ENCODE measurements at places on chromosomes 12 and 14. TPM values are rescaled to one million over a fixed set of nuclear protein-coding genes. Genes with fewer than 3 reads are reported as not detected.

HSPA2 gene
- total RNA-seq: 2.5 TPM

SSPN gene
- total RNA-seq: 9.3 TPM

GLIPR1L1 gene
- not detected for total RNA-seq

TESPA1 gene
- not detected for total RNA-seq

TAS2R46 gene
- 4.7 TPM for total RNA-seq

CDCA4 gene
- 41.1 TPM for total RNA-seq

NAP1L1 gene
- total RNA-seq: 1,883 TPM

KCNC2 gene
- total RNA-seq: not detected

ARHGEF25 gene
- total RNA-seq: 18.3 TPM

KIAA0586 gene
- total RNA-seq: 22.5 TPM

DPPA3 gene
- total RNA-seq: not detected

OR4E1 gene
- not detected for total RNA-seq

PYGL gene
- 39.3 TPM for total RNA-seq

SOCS2 gene
- total RNA-seq: 6.3 TPM

RILPL2 gene
- total RNA-seq: 3.6 TPM

STYK1 gene
- total RNA-seq: not detected
